Peyer's patch (tissue), 4 donors: ENCODE measurements at places on chromosomes 13 and 19. TPM values are rescaled to one million over a fixed set of nuclear protein-coding genes. Genes with fewer than 3 reads are reported as not detected.

DNA sequence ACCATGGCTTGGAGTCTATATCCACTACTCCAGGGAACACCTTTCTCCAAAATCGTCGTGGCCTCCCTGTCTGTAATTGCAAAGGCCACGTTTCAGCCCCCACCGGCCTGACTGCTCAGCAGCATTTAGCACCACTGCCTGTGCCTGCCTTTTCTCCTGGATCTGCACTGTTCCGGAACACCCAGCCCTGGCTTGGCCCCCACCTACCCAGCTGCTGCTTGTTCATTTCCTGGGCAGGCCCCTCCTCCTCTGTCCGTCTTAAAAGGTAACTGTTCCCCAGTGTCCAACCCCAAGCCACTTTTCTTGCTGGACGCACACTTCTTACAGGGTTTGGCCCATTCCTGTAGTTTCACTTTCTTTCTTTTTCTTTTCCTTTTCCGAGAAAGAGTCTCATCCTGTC, 8.5 kb upstream of the SYT5 start:
- H3K36me3 ChIP-seq = no peaks in the 10 kb centered on the region
- no peak overlapping the region for H3K4me3 ChIP-seq
- H3K27me3 ChIP-seq = no peaks in the 10 kb centered on the region
- H3K27ac ChIP-seq = no peak overlapping the region
- DNase-seq = no peak

DNA sequence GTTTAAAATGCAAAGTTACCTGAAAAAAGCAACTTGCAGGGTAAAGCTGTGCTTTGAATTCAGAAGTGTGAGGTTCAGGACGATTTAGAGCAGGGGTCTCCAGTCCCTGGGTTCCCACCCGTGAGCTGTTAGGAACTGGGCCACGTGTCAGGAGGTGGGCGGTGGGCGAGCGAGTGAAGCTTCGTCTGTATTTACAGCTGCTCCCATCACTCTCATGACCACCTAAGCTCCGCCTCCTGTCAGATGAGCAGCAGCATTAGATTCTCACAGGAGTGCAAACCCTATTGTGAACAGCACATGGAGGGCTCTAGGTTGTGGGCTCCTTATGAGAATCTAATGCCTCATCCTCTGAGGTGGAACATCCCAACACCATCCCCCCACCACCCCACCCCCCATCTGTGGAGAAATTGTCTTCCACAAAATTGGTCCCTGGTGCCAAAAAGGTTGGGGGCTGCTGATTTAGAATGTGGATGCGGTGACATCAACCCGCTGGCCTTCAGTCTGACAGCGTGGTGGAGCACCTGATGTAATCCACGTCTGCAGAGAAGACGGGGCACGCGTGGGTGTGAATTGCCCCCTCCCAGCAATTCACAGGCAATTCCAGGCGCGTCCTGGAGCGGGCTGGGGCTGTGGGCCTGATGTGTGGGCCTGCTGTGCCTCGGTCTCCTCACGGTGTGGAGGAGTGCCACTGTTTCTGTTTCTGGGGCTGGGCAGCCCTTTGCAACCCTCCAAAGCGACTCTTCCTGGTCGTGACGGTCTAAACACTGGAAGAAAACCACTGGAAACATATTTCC, 214.0 kb upstream of the SOX1 start:
- DNase-seq = no peak
- H3K36me3 ChIP-seq = no peaks in the 10 kb centered on the region
- no peaks in the 10 kb centered on the region for H3K4me1 ChIP-seq

The IL12RB1 gene
- total RNA-seq = 2.5 TPM

DNA sequence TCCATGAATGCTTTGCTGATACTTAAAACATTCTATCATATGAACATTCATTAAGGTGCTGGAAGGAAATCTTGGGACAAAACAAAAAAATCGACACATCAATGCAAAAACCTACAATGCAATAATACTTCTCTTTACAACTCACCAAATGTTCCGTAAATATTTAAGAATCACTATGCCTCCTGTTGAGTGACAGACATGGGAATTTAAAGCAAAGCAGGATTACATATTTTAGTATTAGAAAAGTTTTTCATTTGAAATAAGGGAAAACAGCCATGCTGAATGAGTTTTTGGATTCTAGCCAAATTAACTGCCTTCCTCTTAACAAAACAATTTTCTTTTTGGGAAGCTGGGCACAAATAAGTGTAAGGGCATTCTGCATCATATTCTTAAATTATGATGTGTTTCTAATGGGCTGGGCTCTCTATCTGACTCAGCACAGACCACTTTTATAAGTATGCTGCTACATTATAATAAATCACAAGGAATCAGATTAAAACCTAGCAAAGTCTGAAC, 93.7 kb downstream of the RBM26 start:
- no peak for DNase-seq
- H3K4me3 ChIP-seq = no peak overlapping the region
- no peaks in the 10 kb centered on the region for H3K4me1 ChIP-seq
- no peaks in the 10 kb centered on the region for H3K27me3 ChIP-seq

DNA sequence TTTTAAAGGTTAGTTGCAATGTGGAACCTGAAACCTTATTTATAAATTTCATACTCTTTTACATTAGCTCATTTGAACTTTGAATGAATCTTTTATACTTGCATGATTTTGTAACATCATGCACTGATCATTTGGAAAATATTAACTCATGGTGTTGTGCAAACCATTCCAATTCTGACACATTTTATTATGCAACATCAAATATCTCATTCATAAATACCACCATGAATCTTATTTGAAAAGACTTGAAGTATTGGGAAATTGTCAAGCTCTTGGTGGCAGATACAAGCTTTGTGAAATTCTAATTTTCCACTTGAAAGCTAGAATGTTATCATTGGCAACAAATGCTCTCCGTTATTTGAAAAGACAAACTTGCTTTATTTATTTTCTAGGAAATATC, 379.9 kb upstream of the PCDH20 start:
- no peak overlapping the region for H3K4me3 ChIP-seq
- H3K27me3 ChIP-seq = no peaks in the 10 kb centered on the region
- H3K27ac ChIP-seq = no peak overlapping the region
- H3K36me3 ChIP-seq = no peaks in the 10 kb centered on the region
- no peaks in the 10 kb centered on the region for H3K4me1 ChIP-seq
